Fibroblast of the aortic adventitia (primary cell): ENCODE measurements at places on chromosomes 2 and 18.

DNA sequence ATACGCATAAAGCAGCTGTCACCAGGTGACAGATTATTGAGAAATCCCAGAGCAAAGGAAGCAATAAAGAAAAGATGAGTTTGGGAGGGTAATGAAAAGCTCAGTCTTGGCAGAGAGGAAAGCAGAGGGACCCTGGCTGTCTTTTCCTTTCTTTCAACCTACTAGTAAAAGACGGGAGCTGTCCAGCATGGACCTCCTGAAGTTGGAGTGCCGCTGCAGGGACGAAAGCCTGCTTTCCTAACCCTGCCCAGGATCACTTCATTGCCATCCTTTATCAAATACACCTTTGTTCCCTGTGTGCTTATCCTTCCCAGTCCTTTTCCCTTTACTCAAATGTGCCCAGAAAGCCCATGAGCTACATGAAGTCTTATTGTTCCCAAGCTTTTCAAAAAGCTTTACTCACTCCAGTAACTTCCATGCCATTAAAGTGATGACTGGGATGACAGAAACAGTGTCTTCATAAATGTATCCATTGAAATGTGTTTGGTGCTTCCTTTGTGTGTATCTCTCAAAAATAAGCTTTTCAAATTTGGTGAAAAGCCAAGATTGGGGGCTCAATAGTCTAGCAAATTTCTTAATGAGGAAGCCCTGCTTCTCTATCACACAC is 3.7 kb upstream of the SPR start:
- DNase-seq: peak; percentile 58

GRCh38 chr2:27893006-27893405 is 2.5 kb downstream of the BABAM2 start:
- no peak for DNase-seq

- DNase-seq: peak; percentile 69
Observed at GRCh38 chr18:11268741-11269233, 119.4 kb upstream of the PIEZO2 start.

DNA sequence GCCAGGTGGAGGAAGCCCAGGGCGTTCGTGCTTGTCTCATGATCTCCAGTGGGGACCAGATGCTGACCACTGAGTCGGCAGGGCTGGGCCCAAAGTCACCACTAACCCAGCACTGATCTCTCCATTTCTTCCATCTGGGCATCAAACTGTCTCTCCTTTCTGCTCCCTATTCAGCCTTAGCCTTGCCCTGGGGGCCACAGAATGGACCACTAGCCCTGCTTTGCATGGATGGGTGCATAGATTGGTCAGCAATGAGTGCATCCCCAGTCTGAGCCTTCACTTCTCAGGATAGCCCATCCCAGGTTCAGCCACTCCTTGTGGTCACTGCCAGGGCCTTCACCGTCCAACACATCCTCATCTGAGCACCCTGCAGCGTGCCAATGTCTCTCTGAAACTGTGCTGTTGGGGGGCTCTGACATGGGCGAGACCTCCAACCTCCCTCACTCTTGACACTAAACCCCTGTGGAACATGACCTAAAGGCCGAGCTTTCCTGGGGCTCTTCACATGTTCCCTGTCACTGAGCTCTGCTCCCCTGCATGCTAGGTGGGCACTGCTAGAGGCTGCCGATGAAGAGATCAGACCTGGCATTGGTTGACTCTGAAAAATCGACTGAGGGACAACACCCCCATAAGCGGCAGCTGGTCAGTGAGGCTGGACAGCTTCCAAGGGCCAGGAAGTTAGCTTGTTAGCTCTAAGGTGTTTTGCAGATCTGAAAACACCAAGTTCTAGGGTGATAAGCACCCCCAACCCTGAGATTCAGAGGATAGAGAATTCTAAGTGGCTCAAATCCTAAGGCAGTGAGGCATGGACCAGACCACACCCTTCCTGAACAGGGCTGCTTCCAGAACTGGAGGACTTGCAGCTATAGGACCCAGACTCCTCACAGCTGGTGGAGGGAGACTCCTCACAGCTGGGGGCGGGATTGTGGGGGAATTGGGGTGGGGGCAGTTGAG is 61.7 kb downstream of the HS1BP3 start:
- DNase-seq: no peak

DNA sequence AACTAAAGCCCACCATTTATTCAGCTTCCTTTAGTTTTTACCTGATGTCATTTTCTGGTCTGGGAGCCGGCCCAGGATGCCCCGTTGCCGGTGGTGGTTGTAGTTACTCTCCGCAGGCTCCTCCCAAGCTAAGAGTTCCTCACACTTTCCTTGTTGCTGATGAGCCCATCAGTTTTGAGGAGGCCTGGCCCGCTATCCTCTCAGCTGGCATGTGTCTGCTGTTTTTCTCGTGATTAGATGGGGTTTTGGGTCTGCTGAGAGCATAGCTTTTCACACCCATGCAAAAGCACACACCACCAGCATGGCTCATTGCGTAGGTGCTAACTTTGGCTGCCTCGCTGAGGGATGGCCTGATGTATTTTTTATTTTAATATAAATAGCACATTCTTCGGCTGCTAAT is 72.1 kb downstream of the PSMG2 start:
- DNase-seq: no peak

- DNase-seq: no peak
Observed at GRCh38 chr2:157866666-157867642, 9.2 kb downstream of the ACVR1 start.

- DNase-seq: no peak
Observed at GRCh38 chr2:13089971-13090370, 373.2 kb downstream of the TRIB2 start.

- no peak for DNase-seq
Observed at GRCh38 chr2:42879913-42880737, 87.7 kb upstream of the HAAO start.

GRCh38 chr2:65661980-65662653 is 229.7 kb upstream of the SPRED2 start:
- peak; percentile 3 for DNase-seq

DNA sequence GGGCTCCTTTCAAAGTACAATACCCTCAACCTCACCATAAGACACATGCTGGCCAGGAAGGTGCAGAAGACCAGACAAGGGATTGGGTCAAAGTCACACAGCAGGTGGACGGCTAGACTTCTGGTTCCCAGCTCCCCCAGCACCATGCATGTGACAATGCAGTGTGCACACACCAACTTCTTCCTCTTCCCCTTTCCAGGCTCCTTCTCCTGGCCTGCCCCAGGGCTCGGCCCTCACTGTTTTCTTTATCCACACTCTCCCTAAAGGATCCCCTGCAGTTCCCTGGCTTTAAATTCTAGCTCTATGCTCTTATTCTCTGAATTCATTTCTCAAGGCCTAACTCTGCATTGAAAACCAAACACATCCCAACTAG is 82.3 kb downstream of the LOXHD1 start:
- DNase-seq: no peak

- DNase-seq: no peak
Observed at GRCh38 chr18:57776354-57776753, 26.8 kb downstream of the ATP8B1 start.
